ENCODE measurements at places on chromosomes 11 and 22. TPM values are rescaled to one million over a fixed set of nuclear protein-coding genes. Genes with fewer than 3 reads are reported as not detected.

PHETA2 gene
- polyA plus RNA-seq, result 0.43 TPM

ST3GAL4 gene
- polyA plus RNA-seq, result not detected

GPR137 gene
- 21.2 TPM for polyA plus RNA-seq

DBX1 gene
- polyA plus RNA-seq, result not detected

FOLR2 gene
- not detected for polyA plus RNA-seq

SAA4 gene
- not detected for polyA plus RNA-seq

OR52I2 gene
- 0.17 TPM for polyA plus RNA-seq

LRRC4C gene
- polyA plus RNA-seq, result not detected

NPAS4 gene
- not detected for polyA plus RNA-seq

LIPT2 gene
- polyA plus RNA-seq, result 17.2 TPM

PTPRJ gene
- 15.1 TPM for polyA plus RNA-seq

RIMBP3C gene
- polyA plus RNA-seq, result not detected

CNTN5 gene
- polyA plus RNA-seq, result not detected

IL18 gene
- not detected for polyA plus RNA-seq

SEPTIN3 gene
- not detected for polyA plus RNA-seq

OR52L1 gene
- not detected for polyA plus RNA-seq

STIM1 gene
- 35.2 TPM for polyA plus RNA-seq

ARAP1 gene
- polyA plus RNA-seq, result 3.3 TPM

BBOX1 gene
- polyA plus RNA-seq, result not detected

MCHR1 gene
- polyA plus RNA-seq, result not detected

CABP4 gene
- polyA plus RNA-seq, result 2.1 TPM

IGLL5 gene
- 345 TPM for polyA plus RNA-seq

OR8H1 gene
- polyA plus RNA-seq, result not detected

C11orf97 gene
- polyA plus RNA-seq, result not detected

GDPD5 gene
- 2.2 TPM for polyA plus RNA-seq

CECR2 gene
- 0.62 TPM for polyA plus RNA-seq

BRSK2 gene
- polyA plus RNA-seq, result not detected

KIRREL3 gene
- polyA plus RNA-seq, result not detected

Measured in naive B cell (primary cell).